ENCODE measurements at places on chromosomes 2 and 18. TPM values are rescaled to one million over a fixed set of nuclear protein-coding genes. Genes with fewer than 3 reads are reported as not detected.

The HMSD gene
- 1.2 TPM for total RNA-seq

The GREB1L gene
- not detected for total RNA-seq

The REG1B gene
- not detected for total RNA-seq

The SLC5A7 gene
- not detected for total RNA-seq

The TXNDC2 gene
- not detected for total RNA-seq

The ST8SIA5 gene
- not detected for total RNA-seq

The TNFRSF11A gene
- 16.6 TPM for total RNA-seq

The SIX2 gene
- not detected for total RNA-seq

The NEDD4L gene
- 3.3 TPM for total RNA-seq

The C1QL2 gene
- not detected for total RNA-seq

The SP140 gene
- 86.4 TPM for total RNA-seq

The PLB1 gene
- total RNA-seq = 0.93 TPM

The DLX2 gene
- total RNA-seq = not detected

The MC5R gene
- not detected for total RNA-seq

The DSC1 gene
- total RNA-seq = 0.55 TPM

The CPS1 gene
- total RNA-seq = 0.48 TPM

The EHD3 gene
- 0.43 TPM for total RNA-seq

The ANKRD30BL gene
- not detected for total RNA-seq

The CNDP1 gene
- not detected for total RNA-seq

The IL1A gene
- total RNA-seq = 0.22 TPM

The OXER1 gene
- not detected for total RNA-seq

The RASGRP3 gene
- total RNA-seq = 5.8 TPM

The SERPINB13 gene
- not detected for total RNA-seq

The CDH7 gene
- total RNA-seq = not detected

The FEV gene
- not detected for total RNA-seq

The ATP6V1B1 gene
- total RNA-seq = not detected

The OSR1 gene
- total RNA-seq = not detected

The SKOR2 gene
- total RNA-seq = not detected

The CDH19 gene
- total RNA-seq = not detected

The MAP3K19 gene
- total RNA-seq = not detected

The GALR1 gene
- total RNA-seq = not detected

The SPP2 gene
- total RNA-seq = not detected

The ACADL gene
- not detected for total RNA-seq

The FSIP2 gene
- 0.05 TPM for total RNA-seq

The TPO gene
- not detected for total RNA-seq

The UPP2 gene
- not detected for total RNA-seq

The C2orf15 gene
- total RNA-seq = 1.6 TPM

The DIPK1C gene
- total RNA-seq = not detected

The EFR3B gene
- total RNA-seq = not detected

The IGFBP5 gene
- total RNA-seq = not detected

The LAMA1 gene
- total RNA-seq = not detected

The MEP1B gene
- not detected for total RNA-seq

The ABCG8 gene
- total RNA-seq = not detected

The TANC1 gene
- 0.73 TPM for total RNA-seq

The RIT2 gene
- not detected for total RNA-seq

The TCF4 gene
- 1.5 TPM for total RNA-seq

The ANO7 gene
- 0.45 TPM for total RNA-seq

The GKN1 gene
- not detected for total RNA-seq

The SERPINB12 gene
- not detected for total RNA-seq

The VIT gene
- not detected for total RNA-seq

The GALNT3 gene
- 7.9 TPM for total RNA-seq

The ZC3H15 gene
- total RNA-seq = 65.0 TPM

The CDK15 gene
- total RNA-seq = not detected

The PECR gene
- 37.4 TPM for total RNA-seq

The EVA1A gene
- total RNA-seq = not detected

The PRADC1 gene
- total RNA-seq = 11.5 TPM

The MOGAT1 gene
- total RNA-seq = not detected

The ZNF521 gene
- not detected for total RNA-seq

The CCDC68 gene
- total RNA-seq = not detected

The OLA1 gene
- total RNA-seq = 74.4 TPM

Data from activated naive CD4-positive, alpha-beta T cell treated with anti-CD3 and anti-CD28 coated beads, Interleukin-2, amount 10 ng/mL, durations not matched to agents 5 hours and 36 hours (primary cell).